Activated CD4-positive, alpha-beta T cell treated with anti-CD3 and anti-CD28 coated beads for 4 hours (primary cell): ENCODE measurements at places on chromosomes 16 and 17.

- DNase-seq: no peak
Measured at GRCh38 chr17:31275116-31275515, 21.9 kb downstream of the OMG start.

DNA sequence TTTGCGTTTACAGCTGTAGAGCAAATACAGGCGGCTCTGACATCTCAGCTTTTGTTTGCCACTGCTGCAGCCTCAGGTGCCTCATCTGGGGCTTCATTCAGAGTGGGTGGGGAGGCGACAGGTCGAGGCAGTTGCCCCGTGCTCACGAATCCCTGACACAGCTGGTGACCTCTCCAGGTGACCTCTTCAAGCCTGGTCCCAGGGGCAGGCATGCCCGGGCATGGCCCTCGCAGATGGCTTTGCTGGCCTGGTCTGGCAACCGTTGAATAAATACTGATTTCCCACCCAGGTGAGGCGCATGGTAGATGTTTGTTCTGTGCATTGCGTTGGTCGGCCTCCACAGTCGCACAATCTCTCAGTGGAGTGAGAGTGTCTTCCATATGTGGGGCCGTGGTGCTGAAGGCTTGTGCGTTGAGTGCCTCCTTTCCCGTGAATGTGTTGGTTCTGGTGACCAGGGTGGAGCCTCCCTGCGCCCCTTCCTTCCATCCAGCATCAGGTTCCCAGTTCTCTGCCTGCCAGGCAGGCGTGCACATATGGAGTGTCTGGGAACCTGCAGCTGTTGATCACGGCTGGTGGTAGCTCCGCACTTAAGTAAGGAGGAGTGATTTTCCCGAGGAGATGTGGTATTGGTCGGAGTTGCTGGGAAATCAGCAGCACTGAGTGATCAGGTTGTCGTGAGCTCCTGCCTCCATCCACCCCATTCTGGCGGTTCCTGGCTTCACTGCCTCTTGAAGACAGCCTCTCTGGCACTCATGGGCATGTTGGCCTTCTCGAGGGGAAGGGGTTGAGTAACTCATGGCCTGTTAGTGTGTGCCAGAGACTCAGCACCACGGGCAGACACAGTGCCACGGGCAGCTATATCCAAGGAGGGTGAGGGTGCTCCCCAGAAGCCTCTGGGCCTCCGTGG, 149.7 kb downstream of the RPTOR start:
- DNase-seq: no peak

DNA sequence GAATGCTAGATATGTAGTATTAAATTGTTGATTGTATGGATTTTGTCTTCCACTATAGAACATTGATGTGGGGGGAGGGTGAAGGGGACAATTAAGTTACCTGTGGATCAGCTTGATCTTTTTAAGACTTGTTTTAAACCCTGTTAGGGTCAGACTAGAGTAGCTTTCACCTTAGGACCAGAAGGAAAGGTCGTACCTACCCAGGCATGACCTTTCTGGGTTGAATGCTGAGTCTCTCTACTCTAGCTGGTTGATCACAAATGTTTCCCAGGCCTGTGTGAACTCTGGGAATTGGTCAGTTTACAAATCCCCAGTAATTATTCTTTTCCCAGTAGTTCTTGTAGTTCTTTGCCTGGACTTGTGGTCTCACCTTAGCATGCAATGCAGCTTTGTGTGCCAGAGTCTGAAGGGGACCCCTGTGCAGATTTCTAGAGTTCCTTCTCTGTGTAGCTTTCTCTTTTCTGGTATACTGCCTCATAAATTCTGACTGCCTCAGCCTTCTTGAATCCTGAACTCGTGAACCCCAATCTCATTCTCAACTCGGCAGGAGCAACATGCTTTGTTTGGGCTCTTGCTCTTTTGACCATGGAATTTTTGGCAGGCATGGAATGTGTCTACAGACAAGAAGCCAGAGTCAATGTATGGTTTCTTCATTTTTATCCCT, 54.1 kb downstream of the VMP1 start:
- no peak for DNase-seq

- DNase-seq: no peak
Measured at GRCh38 chr17:21379080-21379711, 3.0 kb downstream of the KCNJ12 start.

DNA sequence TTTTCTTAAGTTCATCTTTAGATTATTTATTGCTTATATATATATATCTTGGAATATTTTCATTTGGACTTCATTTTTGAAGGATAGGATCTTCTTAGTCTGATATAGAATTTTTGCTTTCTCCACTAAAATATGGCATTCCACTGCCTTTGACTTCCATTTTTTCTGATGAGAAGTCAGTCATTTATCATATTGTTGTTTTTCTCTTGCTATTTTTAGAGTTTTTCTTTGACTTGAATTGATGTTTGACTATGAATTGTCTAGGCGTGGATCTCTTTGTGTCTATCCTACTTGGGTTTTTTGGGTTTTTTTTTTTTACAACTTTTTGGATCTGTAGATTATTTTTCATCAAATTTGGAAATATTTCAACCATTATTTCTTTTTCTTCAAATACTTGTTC, 67.7 kb downstream of the NLK start:
- DNase-seq: no peak

GRCh38 chr16:81329947-81330346, 15.2 kb downstream of the GAN start:
- no peak for DNase-seq

GRCh38 chr17:37231887-37232286, 143.9 kb upstream of the C17orf78 start:
- no peak for DNase-seq

- no peak for DNase-seq
Measured at GRCh38 chr17:79695797-79696609, 34.7 kb upstream of the ENPP7 start.

DNA sequence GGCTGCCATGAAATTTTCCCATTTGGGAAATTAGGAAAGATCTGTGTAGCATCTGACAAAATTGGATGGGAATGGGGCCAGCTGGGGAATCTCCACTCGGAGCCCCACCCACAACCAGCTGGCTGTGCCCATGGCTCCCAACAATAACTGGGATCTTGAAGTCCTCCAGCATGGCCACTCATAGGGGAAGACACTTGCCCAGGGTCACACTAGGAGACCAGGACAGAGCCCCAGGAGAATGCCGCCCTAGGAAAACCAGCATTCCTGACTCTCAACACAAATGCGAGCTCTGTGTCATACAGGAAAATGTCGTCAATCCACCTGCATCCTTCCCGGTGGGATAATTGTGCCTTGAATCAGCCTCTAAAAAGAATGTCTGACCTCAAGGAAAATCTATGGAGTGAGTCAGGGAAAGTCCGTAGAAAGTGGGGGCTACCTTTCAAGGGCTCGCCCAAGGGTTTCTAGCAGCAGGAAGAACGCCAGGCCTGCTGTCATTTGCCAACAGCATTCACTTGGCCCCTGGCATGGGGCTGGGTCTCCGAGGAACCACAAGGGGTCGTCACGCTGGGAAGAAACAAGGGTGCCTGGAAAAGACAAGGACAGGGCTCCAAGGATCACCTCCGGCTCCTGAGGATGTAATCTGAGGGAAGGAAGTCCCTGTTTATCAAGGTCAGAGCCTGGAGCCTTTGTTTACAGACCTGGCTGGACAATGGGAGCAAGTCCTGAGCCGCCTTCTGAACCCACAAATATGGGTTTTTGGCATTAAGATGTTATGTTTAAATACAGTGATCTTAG, 15.9 kb downstream of the CDH5 start:
- no peak for DNase-seq

- DNase-seq: no peak
Measured at GRCh38 chr17:63440127-63440769, 5.9 kb downstream of the CYB561 start.

GRCh38 chr17:40779181-40779909, 3.0 kb downstream of the KRT27 start:
- DNase-seq: no peak

- no peak for DNase-seq
Measured at GRCh38 chr17:72173499-72174116, 52.8 kb downstream of the SOX9 start.

DNA sequence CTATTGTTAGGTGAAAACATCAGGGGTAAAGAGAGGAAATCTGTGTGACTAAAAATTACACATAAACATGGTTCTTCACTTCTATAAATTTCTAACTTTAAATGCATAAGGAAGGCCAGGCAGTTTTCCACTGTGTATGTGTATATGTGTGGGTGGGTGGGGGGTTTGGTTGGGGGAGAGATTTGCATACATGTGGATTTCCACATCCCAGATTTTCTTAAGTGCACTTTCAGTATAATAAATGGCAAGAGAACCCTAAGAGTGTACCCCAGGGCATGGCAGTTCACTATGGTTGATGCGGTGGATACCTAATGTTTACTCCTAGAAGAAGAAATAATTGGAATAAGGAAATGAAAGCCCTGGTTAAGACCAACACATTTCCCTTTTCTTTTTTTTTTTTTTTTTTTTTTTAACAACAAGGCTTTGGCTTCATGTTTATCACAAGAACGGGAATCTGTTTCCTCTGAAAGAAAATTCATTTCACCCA, 451.8 kb upstream of the CCL2 start:
- no peak for DNase-seq

GRCh38 chr16:46972429-46973206, 856 bp downstream of the DNAJA2 start:
- peak; percentile 39 for DNase-seq

- no peak for DNase-seq
Measured at GRCh38 chr17:68878226-68878885, 76.8 kb downstream of the ABCA8 start.

DNA sequence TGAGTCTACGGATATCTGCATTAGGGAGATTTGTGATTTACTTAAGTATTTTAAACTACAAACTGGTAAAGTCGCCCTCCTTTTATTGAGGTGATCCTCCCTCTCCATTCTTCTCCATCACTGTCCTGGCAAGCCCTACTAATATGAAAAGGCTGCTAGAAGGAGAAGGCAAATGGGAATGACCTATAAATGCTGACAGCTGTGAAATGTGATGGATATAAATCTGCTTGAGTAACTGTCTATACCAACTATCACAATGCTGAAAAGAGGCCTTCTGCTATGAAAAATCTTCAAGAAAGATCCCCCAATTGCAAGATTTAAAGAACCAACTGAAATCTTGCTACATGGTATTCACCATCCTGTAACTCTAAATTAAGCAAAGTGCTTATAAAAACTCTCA, 15.5 kb downstream of the DNAJC7 start:
- no peak for DNase-seq
